DMS153 (cell line): ENCODE measurements at places on chromosomes 12 and 14.

DNA sequence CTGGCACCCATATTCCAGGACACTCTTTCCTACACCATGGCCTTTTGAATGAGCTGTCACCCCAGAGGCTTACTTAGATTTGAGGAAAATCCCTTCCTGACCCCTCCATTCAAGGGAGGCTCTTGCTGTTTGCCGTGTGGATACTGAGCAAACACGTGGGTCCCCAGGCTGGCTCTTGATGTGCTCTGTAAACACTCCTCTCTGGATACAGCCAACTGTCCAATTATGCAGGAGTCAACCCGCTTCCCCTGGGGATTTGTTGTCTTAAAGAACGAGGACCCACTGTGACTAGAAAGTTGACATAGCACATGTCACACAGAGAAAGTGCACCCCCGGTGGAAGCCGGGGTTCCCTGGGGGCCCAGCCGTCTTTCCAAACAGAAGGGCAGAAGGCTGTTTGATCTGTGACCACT, 75.8 kb upstream of the CEP83 start:
- peak; percentile 85 for DNase-seq

DNA sequence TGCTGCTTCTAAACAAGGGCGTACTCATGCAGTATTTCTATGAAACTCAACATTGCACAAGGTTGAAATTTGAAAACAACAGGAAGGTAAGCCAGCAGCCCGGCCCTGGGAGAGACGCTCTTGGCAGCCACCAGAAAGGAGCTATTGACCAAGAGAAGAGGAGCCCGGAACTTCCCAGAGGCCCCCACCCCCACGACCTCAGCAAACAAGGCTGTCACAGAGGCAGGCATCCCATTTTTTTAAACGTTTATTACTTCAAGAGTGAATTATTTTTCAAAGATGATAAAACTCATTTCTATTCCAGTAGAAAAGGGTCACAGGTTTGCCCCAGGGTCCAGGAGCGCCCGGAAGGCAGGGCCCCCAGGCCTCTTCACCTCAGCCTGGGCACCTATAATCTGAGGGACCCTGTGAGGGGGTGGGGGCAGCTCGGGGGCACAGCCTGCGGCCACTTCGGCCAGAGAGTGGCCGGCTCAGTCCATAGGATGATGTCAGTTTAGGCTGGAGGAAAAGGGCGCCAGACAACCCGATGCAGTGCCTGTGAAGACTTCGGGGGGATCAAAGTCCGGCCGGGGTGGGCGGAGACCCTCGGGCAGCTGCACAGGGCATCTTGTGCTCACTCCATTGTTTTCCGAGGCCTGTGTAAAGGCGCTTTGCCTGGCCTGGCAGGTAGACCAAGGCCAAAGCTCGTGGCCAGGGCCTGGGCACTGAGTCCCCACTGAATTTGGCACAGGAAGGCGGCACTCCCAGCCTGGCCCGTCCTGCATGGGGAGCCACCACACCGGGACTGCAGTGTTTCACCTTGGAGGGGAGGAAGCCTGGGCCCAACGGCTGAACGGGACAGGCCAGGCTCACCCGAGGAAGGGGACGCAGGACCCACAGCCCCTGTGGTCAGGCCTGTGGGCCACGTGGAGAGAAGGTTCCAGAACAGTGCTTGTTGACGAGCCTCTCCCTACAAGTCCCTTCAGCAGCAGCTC, 86.0 kb downstream of the SCARB1 start:
- no peak for DNase-seq

GRCh38 chr12:3110578-3110977, 33.4 kb downstream of the TSPAN9 start:
- DNase-seq, result no peak

DNA sequence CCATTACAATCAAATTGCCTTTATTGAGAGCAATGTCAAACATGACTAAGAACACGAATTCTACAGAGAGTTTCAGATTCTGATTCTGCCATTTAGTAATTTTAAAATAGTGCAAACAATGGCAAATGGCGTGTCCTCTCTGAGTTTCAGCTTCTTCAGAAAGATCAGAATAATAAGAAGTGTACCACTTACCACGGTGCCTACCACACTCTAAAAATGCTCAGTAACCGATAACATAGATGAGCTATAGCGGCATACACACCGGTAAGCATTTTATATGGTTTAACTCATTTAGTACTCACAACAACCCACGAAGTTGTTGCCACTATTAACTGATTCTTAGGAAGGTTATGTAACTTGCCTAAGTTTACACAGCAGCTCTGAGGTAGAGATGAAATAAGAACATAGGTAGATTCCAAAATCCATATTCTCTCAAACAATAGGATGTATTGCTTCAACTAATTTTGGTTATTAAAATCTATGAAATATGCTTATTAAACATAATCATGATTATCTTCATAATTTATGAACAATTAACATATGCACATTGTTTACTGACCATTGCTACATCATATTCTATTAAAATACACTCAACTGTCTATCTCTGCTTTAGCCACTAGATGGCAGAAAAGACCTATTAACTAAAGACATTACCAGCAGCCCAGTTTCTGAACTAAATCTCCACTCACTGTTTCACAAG, 38.3 kb downstream of the SLC6A15 start:
- peak; percentile 33 for DNase-seq

GRCh38 chr12:104750061-104750460, 208.0 kb downstream of the SLC41A2 start:
- DNase-seq, result no peak
